ENCODE measurements at places on chromosomes 6 and 20. TPM values are rescaled to one million over a fixed set of nuclear protein-coding genes. Genes with fewer than 3 reads are reported as not detected.
A peak's percentile ranks its signal among the peaks of the same experiment; 100 is the strongest.

DNA sequence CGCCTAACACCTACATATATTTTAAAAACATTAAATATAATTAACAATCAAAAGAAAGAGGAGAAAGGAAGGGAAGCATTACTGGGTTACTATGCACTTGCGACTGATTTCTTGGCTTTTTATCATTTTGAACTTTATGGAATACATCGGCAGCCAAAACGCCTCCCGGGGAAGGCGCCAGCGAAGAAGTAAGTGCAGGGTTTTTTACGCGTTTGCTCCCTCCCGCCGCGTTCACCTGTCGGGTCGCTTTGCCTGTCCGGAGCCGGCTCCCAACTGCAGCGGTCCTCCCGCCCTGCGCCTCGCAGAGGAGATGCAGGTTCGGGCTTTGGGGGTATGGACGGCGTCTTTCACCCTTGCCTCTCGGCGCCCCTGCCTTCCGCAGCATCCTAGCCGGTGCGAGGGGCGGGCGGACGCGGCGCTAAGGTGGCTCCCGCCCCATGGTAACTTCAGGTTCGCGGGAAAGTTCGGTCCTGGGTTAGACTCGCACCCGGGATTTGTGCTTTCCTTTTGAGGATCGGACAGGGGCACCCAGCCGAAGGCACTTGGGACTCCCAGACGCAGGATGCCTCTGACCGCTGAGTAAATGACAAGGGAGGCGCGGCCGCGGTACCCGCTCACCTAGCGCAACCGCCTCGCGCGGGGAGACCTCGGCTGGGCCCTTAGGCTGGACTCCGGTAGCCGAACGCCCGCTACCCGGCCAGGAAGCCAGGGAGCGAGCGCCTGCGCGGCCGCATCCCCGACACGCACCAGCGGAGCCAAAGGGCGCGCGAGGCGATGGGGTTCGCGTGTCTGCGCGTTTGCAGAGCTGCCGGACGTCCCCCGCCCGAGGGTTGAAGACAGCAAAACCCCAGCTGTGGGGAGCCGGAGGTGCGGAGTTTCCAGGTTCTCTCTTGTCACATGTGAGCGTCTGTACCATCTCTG lies 891 bp downstream of the RSPO3 start:
- peak; percentile 13 for ATAC-seq

DNA sequence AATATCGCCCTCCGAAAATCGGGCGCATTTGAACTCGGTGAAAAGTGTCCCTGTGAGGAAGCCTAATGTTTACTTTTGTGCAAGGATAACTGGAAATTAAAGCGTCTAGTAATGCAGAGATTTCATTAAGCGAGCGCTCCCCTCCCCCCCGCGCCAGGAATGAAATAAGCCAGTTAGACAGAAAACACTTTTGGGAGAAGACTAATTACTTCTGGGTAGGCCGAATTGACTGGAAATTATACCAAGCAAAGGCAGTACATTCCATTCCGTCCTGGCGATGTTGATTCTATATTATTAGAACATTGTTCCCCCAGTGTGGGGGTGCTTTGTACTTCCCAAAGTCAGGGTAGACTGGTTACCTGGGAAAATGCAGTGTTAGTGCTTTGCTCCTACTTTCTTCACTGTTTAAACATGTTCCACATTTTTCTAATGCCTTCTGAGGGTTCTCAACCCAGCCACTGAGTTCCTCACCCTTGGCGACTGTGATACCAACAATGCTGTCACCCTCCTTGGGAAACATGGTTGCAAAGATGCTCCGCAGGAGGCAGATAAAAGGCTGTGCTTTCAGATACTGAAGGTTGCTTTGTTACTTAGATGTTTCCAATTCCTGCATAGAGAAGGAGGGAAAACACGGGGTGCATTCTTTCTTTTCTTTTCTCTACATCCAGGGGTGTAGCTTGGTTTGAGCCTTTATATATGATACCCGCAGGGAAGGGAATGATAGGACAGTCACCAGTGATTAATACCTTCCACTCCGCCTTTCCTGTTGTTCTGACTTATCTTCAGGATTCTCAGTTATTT lies 2.6 kb downstream of the GJA1 start:
- ATAC-seq, result no peak

FNDC11 gene
- 0.40 TPM for total RNA-seq

MAP7 gene
- 0.76 TPM for total RNA-seq

PPP1R18 gene
- total RNA-seq, result 190 TPM

MOXD1 gene
- total RNA-seq, result not detected

GRCh38 chr6:167907837-167908681 lies 81.3 kb downstream of the AFDN start:
- ATAC-seq, result no peak

DNA sequence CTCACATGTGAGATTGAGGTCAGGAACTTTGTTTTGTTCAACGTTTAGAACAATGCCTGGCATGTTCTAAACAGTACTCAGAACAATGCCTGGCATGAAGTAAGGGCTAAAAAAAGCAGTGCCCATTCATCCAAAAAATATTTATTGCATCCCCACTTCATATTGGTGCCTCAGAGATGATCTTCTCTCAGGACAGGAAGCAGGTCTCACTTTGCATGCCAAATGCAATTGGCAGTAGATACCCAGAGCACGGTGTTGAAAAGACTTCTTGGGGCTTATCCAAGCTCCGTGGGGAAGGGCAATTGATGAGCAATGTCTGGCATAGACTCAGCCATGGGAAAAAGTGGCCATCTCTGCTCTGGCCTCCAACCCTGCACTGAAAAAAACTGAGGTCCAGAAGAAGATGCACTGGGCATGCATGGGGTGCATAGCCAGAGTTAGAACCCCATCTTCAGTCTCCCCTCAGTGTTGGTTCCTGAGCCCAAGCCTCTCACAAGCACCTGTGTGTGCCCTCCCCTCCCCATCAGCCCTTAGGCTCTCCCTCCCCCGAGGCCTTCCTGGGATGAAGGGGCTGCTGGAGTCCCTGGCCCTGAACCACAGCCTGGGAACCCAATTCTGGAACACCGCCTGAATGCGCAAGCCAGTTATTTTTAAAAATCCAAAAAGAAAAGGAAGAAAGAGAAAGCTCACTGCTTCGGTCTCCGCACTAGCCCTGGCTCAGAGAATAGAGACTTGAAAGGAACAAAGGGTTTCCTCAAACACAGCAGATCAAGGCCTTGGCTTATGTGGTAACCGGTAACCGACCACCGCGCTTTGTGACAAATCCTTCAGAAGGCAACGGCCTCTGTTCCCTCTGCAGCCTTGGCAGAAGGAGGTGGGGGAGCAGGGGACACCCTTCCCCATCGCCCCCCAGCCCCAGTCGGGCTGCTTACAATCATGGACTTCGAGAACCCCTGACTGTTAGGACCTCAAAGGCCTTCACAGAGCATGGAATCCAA lies 78.5 kb upstream of the SIRPA start:
- no peak for ATAC-seq

GRCh38 chr6:83597511-83597910 lies 85.2 kb downstream of the PRSS35 start:
- ATAC-seq, result no peak

All from activated T-helper 17 cell treated with anti-CD3 and anti-CD28 coated beads, Interleukin-2, amount 50 U/mL, for 72 hours (primary cell).